Left renal pelvis (tissue), 4 donors: ENCODE measurements at places on chromosomes 12 and 14. TPM values are rescaled to one million over a fixed set of nuclear protein-coding genes. Genes with fewer than 3 reads are reported as not detected.

GRCh38 chr14:102729268-102729667 is 48.0 kb upstream of the TRAF3 start:
- no peak for DNase-seq

DNA sequence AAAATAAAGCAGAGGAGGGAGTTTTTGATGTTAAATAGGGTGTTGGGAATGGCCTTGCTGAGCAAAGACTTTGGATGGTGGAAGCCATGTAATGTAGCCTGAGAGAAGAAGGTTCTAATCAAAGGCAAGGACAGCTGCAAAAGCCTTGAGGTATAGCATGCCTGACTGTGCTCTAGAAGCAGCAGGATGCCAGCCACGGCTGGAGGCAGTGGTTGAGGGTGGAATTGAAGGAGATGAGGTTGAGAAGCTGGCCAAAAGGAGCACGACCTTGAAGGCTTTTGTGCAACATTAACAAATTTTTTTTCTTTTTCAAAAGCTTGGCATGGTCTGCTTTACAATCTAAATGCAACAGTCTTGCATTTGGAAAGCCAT is 42.3 kb upstream of the CSRP2 start:
- no peak for DNase-seq

- no peak for DNase-seq
Measured at GRCh38 chr14:67517083-67517482, 16.0 kb upstream of the PLEKHH1 start.

- DNase-seq, result no peak
Measured at GRCh38 chr14:89621009-89621421, 204.0 kb upstream of the FOXN3 start.

- no peak for DNase-seq
Measured at GRCh38 chr14:94560291-94560665, 964 bp upstream of the SERPINA4 start.

DNA sequence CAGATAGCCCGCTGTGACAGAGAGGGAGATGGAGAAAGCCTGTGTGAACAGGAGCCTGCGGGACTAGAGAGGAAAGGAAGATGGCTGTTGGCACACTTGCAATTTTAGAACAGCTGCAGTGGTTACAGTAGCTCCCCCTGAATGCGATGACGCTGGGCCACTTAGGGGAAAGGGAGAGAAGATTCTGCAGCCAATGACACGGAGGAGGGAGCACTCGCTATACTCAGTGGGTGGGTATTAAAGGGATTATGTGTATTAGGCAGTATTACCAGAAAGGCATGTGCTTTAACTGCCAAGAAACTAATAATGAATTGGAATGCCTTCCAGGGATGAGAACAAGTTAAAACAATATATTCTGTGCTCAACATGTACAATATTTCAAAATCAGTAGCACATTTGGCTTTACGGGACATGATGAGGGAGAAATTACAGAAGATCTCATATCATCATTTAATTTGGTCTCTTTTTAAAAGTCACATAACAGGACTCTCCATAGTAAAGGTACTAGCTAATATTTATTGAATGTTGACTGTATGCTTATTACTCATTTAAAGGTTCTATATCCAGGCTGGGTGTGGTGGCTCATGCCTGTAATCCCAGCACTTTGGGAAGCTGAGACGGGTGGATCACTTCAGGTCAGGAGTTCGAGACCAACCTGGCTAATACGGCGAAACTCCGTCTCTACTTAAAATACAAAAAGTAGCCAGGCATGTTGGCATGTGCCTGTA is 35.9 kb upstream of the FOS start:
- no peak for DNase-seq

DNA sequence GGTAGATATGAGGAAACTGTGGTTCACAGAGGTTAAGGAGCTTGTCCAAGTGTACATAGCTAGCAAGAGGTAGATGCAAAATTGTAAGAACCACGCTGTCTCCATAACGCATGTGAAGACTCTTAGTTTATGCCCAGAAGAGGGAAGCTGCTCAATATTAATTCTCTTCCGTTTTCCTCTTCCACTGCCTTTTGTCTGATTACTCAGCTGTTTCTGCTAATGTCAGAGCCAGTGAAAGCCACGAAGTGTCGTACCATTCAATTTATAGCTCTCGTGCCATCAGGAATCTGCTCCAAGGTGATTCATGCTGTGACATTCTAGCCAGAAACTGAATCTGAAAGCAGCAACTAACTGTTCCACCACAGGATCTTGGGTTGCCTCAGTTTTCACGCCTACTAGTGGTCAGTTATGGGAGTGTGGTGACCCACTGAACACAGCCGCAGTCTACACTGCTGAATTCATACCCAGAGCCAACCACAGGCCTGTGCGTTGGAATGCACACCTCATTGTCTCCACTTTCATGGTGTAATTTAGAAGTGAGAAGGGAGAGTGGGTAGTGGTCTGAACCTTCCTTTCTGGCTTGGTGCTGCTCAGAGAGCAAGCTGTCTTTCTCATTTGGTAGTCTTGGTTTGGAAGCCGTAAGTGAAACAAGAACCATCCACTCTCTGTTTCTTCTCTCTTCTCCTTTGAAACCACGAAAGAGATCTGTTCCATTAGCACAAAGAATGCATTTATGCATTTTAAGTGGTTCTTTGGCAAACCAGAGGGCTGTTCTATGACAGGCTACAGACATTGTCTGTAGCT is 74.2 kb upstream of the NAP1L1 start:
- no peak for DNase-seq

- DNase-seq, result no peak
Measured at GRCh38 chr14:75291331-75291730, 12.7 kb downstream of the FOS start.

GRCh38 chr14:104358528-104359300 is 220.3 kb downstream of the KIF26A start:
- no peak for DNase-seq

DNA sequence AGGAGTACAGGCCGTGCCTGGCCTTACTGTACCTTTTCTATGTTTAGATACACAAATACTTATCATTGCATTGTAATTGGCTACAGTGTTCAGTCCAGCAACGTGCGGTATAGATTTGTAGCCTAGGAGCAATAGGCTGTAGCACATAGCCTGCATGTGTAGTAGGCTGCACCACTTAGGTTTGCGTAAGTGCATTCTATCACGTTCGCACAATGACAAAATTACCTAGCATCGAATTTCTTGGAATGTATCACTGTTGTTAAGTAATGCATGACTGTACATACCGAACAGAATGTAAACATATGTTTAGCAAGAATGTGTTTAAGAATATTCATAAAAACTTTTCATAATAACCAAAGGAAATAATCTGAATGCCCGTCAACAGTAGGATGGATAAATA is 31.9 kb downstream of the VRTN start:
- DNase-seq, result no peak

- DNase-seq, result no peak
Measured at GRCh38 chr14:31926652-31927347, 150.3 kb upstream of the ARHGAP5 start.

GRCh38 chr14:49972131-49972671 is 79.3 kb downstream of the ARF6 start:
- DNase-seq, result no peak

DNA sequence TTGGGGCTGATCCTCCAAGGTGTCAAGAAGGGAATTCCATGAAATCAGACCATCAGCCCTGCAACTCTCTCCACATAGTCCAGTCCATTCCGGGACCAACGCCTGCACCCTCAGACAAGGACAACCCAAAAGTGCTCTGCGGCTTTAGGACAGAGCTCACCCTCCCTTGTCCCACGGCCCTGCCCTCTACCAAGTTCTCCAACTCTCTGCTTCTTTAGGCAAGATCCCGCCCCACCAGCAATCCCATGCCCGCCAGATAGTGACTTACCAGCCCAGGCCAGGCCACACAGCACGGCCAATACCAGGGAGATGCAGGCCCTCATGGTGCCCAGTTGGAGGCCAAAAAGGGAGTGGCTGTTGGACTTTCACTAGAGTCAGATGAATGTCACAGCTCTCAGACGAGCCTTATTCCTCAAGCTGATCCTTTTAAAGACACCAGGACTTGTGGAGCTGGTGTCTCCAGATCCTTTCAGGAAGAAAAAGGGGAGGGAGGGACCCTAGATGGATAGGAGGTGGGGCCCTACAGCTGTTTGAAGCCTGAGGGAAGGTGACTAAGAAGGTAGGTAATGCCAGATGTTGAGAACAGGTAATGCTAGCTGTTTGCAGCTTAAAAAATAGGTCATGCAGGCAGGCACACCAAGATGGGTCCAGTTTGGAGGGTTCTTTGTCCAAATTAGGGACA is at the start of gene ENDOU:
ENDOU (minus strand) TSS at position 400 of the 682 bp plus-strand sequence; CDS start at position 323, 77 bp downstream.
- no peak for DNase-seq

- DNase-seq, result no peak
Measured at GRCh38 chr14:90717916-90718315, 98.3 kb downstream of the TTC7B start.

GRCh38 chr12:108856428-108857157 is 790 bp downstream of the SSH1 start:
- DNase-seq, result no peak

DNA sequence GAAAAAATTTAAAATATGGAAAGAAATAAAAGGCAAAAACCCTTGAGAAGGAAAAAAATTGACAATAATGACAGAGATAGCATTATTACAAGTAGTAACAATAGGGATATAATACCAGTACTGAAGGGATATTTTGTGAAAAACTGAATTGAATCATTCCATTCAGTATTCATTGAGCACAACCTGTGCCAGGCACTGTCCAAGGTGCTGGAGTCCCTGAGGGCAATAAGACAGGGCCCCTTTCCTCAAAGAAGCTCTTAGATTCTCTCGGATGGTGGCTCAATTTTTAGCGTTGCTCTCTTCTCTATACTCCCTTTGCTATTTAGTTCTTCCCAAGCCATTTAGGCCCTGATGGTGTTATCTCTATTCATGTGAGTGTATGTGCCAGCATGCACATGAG is 34.3 kb upstream of the GAS2L3 start:
- no peak for DNase-seq

GRCh38 chr12:68240079-68240478 is 13.3 kb downstream of the IL22 start:
- no peak for DNase-seq

DNA sequence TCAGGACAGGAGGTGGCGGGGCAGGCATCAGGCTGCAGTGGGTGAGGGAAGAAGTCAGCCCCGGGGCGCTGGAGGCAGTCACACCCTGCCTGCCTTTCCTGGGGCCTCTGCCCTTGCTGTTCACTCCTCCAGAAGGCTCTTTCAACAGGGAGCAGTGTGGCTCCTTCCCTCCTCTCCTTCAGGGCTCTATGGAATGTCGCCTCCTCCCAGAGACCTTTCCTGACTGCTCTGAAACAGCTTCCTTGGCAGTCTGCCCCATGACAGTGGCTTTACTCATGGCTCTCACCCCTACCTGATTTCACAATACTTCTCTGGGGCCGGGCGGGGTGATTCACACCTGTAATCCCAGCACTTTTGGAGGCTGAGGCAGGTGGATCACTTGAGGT is 7.1 kb downstream of the RHOF start:
- DNase-seq, result no peak

- DNase-seq, result peak; percentile 63
Measured at GRCh38 chr12:117367006-117367638, 5.7 kb upstream of the NOS1 start.

DNA sequence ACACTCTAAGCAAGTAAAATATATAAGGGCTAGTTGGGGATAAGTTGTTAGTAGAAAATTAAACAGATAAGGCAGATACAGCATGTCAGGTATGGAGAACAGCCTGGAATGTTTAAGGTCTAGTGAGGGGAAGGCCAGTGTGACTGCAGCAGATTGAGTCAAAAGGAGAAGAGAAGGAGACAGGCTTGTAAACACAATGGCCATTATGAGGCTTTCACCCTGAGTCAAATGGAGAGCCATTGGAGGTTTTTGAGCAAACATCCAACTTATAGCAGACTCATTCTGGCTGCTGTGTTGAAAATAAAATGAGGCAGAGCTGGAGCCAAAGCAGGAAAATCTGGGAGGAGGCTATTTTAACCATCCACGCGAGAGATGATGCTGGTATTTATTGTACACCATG is 142.0 kb downstream of the DUSP6 start:
- DNase-seq, result no peak

DNA sequence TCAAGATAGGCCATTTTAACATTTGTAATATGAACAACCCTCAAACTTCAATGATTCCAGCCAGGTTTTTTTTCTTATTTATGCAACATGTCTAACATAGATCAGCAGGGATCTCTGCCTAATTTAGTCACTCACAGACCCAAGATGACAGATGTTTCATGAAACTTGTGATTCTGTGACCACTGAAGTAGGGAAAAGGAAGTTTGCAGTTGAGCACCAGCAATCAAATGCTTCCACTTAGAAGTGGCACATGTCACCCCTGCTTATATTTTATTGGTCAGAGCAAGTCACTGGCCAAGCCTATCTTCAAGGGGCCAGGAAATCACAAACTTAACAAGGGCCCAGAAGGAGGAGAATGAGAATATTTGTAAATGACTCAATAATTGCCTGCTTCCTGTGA is 150.6 kb downstream of the BCAT1 start:
- DNase-seq, result no peak

- no peak for DNase-seq
Measured at GRCh38 chr12:124551268-124552144, 15.9 kb downstream of the NCOR2 start.

DNA sequence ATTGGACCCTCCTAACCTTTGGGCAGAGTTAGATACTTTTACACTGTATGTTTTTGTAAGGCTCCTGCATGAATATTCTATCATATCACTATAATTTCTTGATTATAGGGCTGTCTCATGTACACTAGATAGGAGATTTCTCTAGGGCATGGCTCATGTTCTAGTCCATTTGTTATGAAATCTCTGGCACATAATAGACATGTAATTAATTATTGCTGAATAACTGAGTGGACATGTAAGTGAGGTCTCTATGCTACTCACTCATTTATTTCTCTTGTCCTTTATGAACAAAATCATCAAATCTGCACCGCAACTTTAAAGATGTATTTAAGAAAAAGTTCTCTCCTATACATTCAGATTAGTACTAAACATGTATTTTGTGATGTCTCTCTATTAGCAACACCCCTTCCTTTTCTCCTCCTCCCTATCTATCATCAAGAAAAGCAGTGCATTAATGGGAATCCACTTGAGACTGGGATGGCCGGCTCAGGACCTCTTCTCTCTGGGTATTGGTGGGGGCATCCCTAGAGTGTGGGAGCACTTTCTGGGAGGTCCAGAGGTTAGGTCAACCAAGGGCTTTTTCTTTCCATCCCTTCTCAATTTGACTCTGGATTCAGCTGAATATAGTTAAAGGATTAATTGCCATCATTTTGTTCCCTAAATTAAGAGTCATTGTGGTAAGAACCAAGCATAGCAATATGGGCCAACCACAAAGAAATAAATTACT is 168.0 kb upstream of the HMGA2 start:
- DNase-seq, result no peak

The KRT77 gene
- not detected for polyA plus RNA-seq

The NRL gene
- 2.2 TPM for polyA plus RNA-seq

The SLC39A9 gene
- polyA plus RNA-seq, result 89.8 TPM

The HSPA2 gene
- 27.1 TPM for polyA plus RNA-seq

The GALNT6 gene
- polyA plus RNA-seq, result 1.4 TPM

The GLIPR1L1 gene
- polyA plus RNA-seq, result 0.33 TPM

The TBX3 gene
- polyA plus RNA-seq, result 30.3 TPM

The MSRB3 gene
- polyA plus RNA-seq, result 42.5 TPM
